ENCODE measurements at places on chromosomes 5 and 9. TPM values are rescaled to one million over a fixed set of nuclear protein-coding genes. Genes with fewer than 3 reads are reported as not detected.

DNA sequence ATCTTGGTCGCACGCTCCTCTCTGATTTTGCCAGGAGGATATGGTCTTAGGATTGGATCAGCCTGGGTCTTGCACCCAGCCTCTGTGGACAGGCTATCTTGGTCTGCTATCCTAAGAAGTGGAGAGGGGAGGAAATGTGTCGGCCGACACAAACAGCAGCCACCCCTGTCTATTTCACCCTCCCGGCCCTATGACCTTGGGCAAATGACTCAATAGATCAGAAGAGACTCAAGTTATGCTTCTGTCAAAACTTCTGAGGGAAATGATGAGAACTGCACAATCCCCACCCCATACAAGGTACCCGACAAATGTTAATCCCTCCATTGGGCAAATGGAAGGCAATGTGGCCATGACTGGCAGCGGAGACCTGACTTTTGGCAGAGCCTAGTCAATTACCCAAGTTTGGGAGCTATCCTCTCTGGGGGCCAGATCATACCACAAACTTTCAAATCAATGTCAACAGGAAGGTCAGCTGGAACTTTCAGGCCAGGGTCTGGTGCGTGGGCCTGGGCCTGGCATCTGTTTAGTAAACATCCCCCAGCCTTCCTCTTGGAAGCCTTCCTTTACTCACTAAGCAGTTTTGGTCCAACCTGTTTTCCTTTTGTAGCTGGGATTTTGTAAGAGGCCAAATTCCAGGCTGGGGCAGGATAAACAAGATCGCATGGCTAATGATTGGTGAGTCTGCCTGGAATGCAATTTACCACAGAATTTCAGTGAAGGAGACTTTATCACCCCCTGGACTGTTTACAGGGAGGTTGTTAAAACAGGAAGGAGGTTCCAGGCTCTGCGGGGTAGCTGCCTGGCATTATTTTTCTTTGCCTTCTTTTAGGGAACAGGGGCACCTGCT is 64.2 kb upstream of the CPEB4 start:
- no peak for DNase-seq

GRCh38 chr9:98640394-98640793 is 68.3 kb downstream of the GABBR2 start:
- no peak for DNase-seq

CCNH gene
- polyA plus RNA-seq = 61.0 TPM

DNA sequence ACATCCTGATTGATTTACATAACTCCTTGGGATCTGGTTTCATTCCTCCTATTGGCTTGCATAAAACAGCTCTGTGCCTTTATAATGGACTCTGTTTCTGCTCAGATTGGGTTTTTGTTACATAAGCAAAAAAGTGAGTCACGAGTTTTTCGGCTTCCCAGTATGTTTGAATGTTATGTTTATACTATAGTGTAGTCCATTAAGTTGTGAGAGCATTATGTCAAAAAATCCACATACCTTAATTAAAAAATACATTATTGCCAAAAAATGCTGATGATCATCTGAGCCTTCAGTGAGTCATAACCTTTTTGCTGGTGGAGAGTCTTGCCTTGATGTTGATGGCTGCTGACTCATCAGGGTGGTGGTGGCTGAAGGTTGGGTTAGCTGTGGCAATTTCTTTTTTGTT is 144.6 kb downstream of the CCDC171 start:
- DNase-seq = no peak

BAAT gene
- polyA plus RNA-seq = 0.36 TPM

GRCh38 chr9:14159440-14160216 is 154.3 kb downstream of the NFIB start:
- no peak for DNase-seq

SFXN1 gene
- polyA plus RNA-seq = 47.0 TPM

DNA sequence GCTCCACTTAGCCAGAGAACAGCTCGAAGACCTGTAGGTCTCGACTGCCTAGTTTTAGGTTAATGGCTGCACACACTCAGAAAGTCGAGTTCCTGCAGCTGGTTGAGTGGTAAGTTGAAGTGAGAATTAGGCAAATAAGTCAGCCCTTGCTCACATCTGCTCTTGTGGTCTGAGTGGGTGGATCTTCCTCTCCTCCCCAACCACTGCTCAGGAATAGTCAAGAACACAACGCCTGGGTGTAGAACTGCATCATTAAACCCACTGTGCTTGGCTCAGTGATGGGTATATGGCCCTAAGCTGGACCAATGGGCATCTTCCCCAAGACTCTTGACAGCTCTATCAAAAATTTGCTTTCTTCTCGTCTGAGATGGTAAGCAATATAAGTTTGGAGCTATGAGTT is 20.9 kb upstream of the ADAM19 start:
- no peak for DNase-seq

DNA sequence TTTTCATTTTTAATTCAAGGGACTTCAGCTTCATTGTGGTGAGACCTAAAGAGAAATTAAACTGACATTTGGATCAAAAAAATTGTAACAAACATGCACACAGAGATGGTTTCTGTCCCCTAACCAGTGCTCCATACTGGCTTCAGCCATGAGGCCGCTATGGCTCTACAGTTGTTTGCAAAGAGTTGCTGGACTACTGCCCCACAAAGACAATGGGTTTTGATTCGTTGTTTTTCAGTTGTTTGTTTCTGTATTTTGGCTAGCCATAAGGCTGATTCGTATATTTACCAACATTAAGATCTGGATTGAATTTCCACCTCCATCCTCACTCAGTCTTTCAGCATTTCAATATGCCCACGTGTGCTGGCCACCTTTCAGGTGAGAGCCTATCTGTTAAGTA is 163.7 kb upstream of the KIF2A start:
- no peak for DNase-seq

DNA sequence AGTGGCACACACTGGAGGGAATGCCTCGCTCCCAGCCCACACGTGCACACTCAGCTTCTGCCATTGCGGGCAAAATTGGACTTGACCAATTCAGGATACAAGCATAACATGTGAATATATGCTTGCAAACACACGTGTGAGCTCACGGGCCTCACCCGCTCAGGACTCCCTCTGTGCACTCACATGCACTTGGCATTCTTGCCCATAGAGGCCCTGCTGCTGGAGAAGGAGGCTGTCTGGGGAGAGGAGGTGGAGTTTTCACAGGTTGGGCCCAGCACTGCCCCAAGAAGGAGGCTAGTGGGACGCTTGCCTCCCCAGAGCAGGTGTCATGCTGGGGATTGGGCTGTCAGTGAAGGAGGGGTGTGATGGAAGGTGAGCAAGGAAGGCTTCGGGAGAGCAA is 1.7 kb downstream of the MYMK start:
- DNase-seq = no peak

DNA sequence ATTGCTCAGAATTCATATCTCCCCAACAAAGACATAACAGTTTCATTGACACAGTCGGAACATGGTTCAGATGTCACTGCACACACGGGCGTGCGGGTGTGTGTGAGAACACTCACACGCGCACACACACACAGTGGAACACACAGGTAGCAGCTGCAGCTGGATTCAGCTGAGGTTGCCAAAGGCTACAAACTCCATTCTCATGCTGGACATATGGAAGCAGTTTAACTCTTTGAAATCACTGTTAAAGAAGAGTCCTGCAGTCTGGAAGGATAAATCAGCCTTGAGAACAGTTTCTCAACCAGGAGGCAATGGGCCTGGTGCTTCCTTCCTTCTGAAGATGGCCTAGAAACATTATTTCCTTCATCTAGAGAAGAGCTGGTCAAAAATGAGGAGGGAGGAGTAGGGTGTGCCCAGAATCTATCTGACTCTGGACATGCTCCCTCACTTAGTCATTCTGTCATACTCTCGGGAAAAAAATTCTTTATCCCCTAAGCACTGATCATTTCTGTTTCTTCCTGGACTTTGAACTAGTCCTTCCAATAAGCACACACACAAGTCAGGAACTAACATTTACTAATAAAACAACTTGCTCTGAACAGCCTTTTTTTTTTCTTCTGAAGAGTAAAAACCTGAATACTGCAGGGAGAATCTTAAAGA is 160.6 kb downstream of the ZDHHC21 start:
- no peak for DNase-seq

IL17B gene
- 0.62 TPM for polyA plus RNA-seq

- DNase-seq = no peak
Observed at GRCh38 chr5:59066367-59067163, 483.7 kb downstream of the RAB3C start.

PDGFRB gene
- polyA plus RNA-seq = 118 TPM

SPOUT1 gene
- 31.7 TPM for polyA plus RNA-seq

- no peak for DNase-seq
Observed at GRCh38 chr5:52837591-52838001, 49.9 kb downstream of the ITGA1 start.

- no peak for DNase-seq
Observed at GRCh38 chr5:173003360-173003759, 19.8 kb downstream of the ATP6V0E1 start.

DNA sequence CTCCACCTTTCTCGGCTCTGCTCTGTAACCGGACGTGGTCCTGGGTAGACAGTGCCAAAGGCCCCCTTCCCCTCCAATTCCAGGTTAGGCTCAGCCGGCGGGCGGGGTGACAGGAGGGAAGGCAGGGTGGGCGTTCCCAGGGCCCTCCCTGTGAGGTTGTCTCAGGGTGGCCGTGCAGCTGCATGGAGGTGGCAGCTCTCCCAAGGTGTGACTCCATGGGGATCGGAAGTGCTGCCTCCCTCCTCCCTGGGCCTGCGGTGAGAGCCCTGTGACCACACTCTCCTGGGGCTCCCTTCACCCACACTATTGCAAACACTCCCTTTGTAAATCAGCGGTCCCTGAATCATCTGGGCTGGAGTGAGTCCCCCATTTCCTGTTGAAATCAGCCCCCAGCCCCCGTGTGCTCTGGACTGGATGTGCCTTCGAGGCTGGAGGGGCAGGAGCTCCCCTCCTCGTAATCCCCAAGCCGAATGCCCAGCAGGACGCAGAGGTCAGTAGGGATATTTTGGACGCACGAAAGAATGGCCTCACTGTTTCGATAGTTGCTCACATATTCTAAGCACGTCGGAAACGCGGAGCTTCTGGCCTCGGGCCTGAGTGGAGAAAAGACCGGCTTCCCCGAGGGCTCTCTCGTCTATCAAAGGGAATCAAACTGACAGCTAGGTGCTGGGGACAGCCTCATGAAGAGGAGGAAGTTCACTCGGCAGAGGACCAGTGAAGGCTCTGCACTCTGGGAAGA is 107.6 kb upstream of the COL5A1 start:
- no peak for DNase-seq

DNA sequence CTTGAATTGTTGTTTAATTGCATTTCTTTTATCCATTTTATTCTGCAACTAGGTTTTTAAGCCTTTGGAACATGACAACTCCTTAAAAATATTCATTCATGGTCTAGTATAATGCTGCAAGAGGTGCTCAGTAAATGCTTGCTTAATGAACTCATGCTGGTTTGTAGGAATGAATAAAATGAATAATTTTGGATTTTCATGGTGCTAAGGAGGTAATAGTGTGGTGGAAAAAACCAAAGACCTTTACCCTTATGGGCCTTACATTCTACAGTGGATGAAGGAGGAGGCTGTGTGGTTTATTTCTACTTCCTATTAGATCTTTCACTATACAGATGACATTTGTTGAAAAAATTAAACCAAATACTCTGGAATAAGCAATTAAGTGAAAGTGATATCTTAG is 43.4 kb downstream of the LRRTM2 start:
- no peak for DNase-seq

FBXW2 gene
- polyA plus RNA-seq = 45.8 TPM

GRCh38 chr5:14523243-14524034 is 58.2 kb upstream of the OTULINL start:
- DNase-seq = no peak

DNA sequence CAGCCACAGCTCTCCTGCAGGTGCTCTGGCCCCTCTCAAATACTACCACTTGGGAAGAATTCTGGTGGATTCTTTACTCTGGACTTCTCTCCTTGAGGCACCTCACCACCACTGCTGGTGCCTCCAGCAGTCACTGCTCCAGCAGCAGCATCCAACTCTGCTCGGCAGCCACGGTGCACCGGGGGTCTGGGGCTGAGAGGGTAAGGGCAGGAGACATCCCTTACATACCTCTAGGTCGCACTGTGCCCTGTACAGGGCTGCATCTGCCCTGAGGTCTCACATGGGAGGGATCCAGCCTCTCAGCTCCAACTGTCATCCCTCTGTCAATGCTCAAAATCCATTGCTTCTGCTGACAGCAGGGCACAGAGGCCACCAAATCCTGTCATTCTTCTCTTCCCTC is 588.2 kb downstream of the CDK5RAP2 start:
- DNase-seq = no peak

- no peak for DNase-seq
Observed at GRCh38 chr9:25302601-25303000, 375.6 kb downstream of the TUSC1 start.

LOX gene
- polyA plus RNA-seq = 44.4 TPM

DNA sequence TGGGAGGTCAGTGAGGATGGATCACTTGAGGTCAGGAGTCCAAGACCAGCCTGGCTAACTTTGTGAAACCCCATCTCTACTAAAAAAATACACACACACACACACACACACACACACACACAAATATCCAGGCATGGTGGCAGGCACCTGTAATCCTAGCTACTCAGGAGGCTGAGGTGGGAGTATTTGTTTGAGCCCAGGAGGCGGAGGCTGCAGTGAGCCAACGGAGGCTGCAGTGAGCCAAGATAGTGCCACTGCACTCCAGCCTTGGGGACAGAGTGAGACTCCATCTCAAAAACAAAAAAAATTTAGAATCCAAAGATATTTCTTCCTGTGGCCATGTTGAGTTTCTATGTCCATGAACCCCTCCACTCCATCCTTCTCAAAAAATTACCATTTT is 21.5 kb upstream of the CDC23 start:
- no peak for DNase-seq

DNA sequence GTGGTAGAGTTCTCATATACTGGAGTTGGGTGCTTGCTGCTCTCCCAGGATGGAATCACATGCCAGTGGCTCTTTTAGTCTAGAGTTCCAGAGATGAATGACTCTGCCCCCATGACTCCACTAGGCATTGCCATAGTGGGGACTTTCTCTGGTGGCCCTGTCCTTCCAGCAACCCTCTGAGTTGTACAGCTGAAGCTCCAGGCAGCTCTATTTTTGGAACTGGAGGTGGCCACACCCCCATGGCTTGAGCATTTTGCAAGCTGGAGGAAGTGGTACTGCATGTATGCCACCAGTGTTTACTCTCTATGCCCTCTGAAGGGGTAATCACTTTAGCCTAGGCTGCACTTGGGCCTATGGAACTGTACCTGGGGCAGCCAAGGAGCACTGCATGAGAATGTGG is 112.6 kb downstream of the RANBP17 start:
- no peak for DNase-seq

DNA sequence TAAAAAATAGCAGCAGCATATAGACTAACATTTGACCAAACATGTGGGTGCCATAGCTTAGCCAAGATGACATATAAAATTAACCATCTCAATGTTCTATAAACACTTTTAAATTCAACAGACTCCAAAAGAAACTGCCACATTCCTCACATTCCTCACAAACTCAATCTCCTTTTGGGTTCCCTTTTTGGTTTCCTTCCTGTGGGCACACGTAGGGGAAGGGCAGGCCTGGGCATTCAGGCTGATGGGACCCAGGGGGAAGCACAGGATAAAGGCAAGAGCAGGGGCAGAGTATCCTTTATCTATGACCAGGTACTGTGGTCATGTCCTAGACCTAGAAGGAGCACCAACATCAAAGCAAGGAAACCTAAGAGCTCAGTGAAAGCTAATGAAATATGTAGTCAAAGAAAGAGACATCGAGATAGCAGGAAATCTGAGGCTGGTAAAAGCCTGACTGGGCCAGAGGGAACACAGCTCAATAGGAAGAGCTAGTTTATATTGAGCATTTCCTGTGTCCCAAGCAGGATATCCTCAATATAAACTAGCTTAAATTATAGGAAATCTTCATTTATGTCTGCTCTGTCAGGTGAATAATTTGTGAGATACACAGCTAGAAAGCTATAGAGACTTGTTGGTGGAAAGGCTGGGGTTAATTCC is 13.6 kb upstream of the ERAP1 start:
- no peak for DNase-seq

STPG3 gene
- polyA plus RNA-seq = 2.6 TPM

- DNase-seq = no peak
Observed at GRCh38 chr9:100084734-100085133, 14.1 kb downstream of the ERP44 start.

Data from renal cortex interstitium (tissue), 15 donors.